ENCODE measurements at places on chromosomes 2 and 18.
A peak's percentile ranks its signal among the peaks of the same experiment; 100 is the strongest.

GRCh38 chr2:152093464-152093863 is 5.4 kb downstream of the CACNB4 start:
- DNase-seq, result no peak

DNA sequence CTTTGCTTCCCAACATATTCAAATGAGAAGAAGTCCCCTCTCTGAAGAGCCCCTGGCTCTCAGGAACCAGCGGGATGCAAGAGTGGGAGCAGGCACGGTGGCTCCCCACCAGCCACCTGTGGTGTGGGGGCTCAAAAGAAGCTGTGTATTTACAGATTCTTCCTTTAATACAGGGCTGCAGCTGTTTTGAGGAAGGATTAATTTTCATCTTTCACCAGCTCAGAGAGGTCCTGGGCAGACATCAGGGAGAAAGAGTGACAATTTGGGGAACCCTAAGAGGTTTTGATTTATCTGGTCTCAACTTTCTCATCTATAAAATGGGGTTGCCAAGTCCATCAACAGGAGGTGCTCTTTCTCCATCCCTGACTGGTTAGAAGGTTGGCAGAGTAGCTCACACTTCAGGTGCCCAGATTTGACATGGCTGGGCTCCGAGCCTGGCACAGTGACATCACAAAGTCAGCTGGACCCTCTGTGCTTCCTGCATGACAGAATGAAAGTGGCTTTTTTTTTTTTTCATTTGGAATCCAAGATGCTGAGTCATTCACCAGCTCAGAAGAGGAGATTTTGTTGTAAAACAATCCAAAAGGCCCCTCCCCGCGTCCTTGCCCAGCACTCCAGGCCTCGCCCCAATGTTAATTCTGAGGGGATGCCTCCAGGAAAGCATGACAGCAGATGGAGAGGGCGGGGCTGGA is 15.5 kb upstream of the SIX2 start:
- peak; percentile 24 for DNase-seq

DNA sequence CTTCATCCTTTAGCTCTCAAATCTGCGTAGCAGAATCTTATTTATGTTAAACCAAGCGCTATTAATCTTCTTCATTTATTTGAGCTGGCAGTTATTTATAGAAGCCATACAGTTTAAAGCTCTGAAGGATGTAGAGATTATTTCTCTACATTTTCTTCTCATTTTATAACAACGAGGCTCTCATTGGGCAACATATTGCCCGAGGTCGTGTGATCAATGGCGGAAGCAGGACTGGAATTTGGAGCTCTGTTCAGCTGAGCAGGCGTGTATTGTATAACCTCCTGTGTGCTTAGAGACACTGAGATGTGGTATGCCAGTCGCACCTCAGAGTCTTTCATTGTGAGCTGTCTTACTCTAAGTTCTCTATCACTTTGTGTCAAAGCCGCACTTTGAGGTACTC is 17.5 kb upstream of the DRC1 start:
- no peak for DNase-seq

DNA sequence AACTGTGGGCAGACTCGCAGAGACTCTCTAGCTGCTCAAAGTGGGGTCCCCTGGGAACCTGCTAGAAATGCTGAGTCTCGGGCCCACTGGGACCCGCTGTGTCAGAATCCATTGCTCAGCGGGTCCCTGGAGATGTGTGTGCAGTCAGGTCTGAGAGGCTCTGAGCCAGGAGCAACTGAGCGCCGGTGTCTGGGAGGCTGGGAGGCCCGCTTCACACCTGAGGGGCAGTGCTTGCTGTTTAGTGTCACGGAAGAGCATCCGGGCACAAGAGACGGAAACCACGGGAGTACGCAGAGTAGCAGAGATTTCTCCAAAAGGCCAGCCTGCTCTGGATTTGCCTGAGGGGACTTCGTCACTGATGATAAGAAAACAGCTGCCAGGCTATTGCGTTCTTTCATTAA is 70.1 kb downstream of the EDAR start:
- DNase-seq, result no peak

DNA sequence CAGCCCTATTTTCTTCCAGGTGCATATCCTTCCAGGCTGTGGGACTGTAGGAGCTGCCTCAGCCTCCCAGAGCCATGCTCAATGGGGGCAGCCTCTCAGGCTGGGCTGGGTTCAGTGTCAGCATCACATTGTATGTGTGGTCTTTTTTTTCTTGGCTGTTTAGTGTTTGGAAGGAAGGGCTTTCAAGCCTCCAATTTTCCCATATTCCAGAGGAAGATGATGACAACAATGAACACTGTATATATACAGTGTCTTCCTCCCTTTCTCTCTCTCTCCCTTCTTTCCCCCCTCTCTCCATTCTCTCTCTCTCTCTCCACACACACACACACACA is 326.4 kb downstream of the DYSF start:
- DNase-seq, result no peak

- DNase-seq, result no peak
Measured at GRCh38 chr2:230085201-230085600, 16.5 kb upstream of the SLC16A14 start.

DNA sequence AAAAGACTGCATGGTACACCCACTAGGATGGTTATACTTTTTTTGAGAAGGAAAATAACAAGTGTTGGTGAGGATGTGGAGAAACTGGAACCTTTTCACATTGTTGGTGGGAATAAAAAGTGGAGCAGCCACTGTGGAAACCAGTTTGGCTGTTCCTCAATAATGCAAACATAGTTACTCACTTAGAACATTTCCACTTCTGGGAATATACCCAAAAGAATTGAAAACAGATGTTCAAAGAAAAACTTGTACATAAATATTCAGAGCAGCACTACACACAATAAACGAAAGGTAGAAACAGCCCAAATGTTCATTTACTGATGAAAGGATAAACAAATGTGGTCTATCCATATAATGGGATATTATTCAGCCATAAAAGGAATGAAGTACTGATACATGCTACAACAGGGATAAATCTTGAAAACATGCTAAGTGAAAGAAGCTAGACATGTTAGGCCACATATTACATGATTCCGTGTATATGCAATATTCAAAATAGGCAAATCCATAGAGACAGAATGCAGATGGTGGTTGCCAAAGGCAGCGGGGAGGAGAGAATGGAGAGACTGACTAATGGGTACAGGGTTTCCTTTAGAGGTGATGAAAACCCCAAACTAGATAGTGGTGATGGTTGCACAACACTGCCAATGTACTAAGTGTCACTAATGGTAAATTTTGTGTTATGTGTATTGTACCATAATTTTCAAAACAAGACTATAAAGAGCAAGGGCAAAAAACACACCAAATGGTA is 20.9 kb upstream of the LMAN1 start:
- no peak for DNase-seq

- DNase-seq, result peak; percentile 34
Measured at GRCh38 chr2:19786408-19787058, 115.2 kb downstream of the TTC32 start.

- no peak for DNase-seq
Measured at GRCh38 chr2:11056614-11057013, 98.7 kb upstream of the SLC66A3 start.

GRCh38 chr2:130341562-130342019 is 1.1 kb upstream of the IMP4 start:
- peak; percentile 35 for DNase-seq

- no peak for DNase-seq
Measured at GRCh38 chr2:236256366-236256985, 7.7 kb downstream of the ASB18 start.

DNA sequence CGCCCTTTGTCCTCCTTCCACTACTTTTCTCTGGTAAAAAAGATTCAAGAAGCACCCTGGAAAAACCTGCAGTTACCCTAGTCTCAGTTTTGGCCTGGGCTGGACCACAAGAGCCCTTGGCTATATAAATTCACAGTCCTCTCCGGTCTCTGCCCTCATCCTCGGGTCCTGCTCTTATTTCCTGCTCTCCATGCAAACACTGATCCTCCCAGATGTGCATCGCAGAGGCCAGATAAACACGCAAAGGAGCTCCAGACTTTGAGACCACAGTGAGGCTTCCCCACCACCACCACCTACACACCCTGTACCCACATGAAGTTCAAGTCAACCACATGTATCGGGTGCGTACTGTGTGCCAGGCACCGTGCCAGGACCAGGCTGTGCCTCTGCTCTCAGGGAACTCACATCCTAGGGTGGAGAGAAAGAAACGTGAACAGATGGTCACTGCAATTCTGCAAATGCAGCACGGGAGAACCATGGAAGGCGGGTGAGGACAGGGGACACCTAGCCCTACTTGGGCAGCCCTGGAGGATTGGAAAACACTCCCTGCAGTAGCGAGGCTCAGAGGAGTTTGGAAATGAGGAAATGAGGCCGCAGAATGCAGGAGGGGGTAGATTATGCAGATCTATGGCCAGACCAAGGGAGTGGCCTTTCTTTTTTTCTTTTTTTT is 7.4 kb downstream of the CTDSP1 start:
- peak; percentile 72 for DNase-seq

- DNase-seq, result peak; percentile 45
Measured at GRCh38 chr2:208407667-208408066, 1.1 kb downstream of the PTH2R start.

- DNase-seq, result peak; percentile 10
Measured at GRCh38 chr18:74623047-74623816, 25.6 kb downstream of the ZNF407 start.

DNA sequence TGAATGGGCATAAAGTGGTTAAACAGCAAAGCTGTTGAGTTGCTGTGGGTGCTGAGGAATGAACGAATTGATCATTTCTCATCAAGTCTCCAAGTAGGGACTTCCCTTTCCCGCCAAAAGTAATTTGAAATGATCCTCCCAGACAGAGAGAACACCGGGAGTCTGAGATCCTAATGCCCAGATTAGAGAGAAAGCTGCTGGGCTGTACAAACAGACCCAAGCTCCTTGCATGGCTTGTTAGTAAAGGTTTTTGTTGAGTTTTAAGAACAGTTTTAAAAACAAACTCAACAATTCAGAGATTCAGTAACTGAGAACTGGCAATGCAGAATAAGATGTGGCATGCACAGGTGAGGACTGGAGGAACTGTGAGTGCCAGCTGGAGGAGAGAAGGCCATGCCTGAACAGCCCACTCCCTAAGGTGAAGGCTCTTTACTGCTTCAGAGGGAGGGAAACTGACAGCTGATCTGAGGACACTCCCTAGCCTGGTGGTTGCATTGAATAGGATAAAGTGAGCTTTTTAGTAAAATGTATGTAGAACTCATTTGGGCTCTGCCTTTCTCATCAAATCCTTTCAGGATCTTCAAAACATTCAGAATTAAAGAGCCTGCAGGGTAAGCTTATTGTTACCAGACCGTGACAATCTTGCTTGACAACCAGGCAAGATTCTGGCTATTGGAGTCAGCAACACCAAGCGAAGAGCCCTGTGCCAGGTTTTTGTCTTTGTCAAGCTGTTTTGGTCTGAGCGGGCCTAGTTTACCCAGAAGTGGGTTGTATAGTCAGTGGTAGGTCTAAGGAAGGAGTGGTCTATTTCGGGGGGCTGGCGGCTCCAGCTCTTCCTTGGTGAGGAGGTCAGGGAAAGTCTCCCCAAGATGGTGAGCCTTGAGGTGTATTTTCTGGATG is 63.2 kb upstream of the IGFBP5 start:
- no peak for DNase-seq

GRCh38 chr2:197908990-197909776 is 104.8 kb downstream of the PLCL1 start:
- DNase-seq, result no peak

GRCh38 chr2:172342611-172343010 is 84.8 kb upstream of the ITGA6 start:
- no peak for DNase-seq

GRCh38 chr2:24076849-24077534 is 866 bp upstream of the SF3B6 start:
- DNase-seq, result peak; percentile 8

- no peak for DNase-seq
Measured at GRCh38 chr2:226387499-226387942, 412.1 kb downstream of the IRS1 start.

- DNase-seq, result no peak
Measured at GRCh38 chr2:8607606-8608005, 74.2 kb upstream of the ID2 start.

DNA sequence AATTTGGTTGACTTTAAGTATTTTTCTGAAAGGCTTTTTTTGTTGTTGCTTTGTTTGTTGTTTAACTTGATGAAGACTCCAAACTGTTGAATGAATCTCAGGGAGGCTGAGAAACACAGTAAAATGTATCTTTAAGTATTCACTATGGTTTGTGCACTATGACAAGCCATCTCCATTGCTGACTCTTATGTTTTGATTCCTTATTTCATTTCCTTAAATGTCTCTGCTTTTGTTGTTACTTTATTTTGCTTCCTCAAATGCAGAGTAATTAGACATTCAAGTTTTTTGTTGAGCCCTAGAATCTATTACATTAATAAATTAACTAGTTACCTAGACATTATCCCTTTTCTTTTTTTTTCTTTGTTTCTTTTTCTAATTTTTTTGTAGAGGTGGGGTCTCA is 46.3 kb upstream of the SLC39A10 start:
- no peak for DNase-seq

GRCh38 chr2:197256021-197256420 is 54.6 kb downstream of the ANKRD44 start:
- DNase-seq, result no peak

GRCh38 chr2:234823877-234824376 is 127.9 kb upstream of the SH3BP4 start:
- DNase-seq, result no peak

DNA sequence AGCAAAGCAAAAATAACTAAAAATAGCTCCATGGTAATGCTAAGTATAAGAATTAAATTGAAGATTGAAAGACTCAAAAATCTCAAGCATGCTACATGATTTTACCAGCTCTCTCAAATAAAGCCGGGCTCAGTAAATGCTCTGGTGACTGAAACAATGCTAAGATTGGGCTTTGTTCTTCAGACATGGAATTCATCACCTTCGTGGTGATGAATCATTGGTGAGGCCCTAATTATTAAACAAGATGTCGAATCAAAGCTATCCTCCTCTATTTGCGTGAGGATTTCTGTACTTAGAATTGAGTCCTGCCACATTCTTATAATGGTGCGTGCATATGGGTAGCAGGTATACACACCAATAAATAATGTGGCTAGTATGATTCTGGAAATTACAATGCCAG is 58.8 kb upstream of the LRRTM1 start:
- DNase-seq, result no peak

DNA sequence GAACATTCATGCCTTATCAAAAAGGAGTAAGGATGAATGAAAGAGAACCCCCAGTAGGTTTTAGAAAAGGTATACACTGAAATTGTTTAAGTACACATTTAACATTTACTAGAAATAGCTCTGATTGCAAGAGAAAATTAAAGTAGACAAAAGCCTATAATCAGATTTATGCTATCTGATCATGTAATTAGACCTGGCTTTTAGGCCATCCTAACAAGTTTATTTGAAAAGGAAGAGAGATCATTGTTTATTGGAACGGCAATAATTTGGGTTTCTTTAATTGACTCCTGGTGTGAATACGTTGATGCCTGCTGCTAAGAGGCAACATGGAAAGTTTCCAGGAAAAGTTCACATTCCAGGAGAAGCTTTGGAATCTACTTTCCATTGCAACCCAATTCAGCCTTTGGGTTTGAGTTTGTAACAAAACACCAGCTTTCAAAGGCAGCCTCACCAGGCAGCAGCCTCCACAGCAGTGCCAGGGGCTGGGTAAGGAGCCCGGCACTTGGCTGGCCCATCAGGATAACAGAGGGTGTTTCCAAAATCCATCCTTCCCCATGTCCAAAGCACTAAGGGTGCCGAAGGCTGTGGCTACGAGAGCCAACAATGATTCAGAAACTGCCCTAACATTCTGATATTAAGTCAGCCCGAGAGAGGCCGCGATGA is 18.0 kb downstream of the FZD7 start:
- no peak for DNase-seq

GRCh38 chr18:4639628-4640310 is 184.7 kb upstream of the DLGAP1 start:
- DNase-seq, result no peak

Data from activated CD4-positive, alpha-beta T cell treated with anti-CD3 and anti-CD28 coated beads, Interleukin-10, Interleukin-2, amounts not matched to agents 100 ng/mL and 50 ng/mL, durations not matched to agents 16 hours and 8 hours (primary cell).